ENCODE measurements at places on chromosomes 1 and 21. TPM values are rescaled to one million over a fixed set of nuclear protein-coding genes. Genes with fewer than 3 reads are reported as not detected.

Gene TFF1
- total RNA-seq, result not detected

Gene GIPC2
- total RNA-seq, result 0.15 TPM

Gene REN
- 0.29 TPM for total RNA-seq

Gene FMO3
- not detected for total RNA-seq

Gene PADI1
- total RNA-seq, result 0.18 TPM

Gene LMNA
- 767 TPM for total RNA-seq

Gene SHISA4
- 35.2 TPM for total RNA-seq

Gene SLC5A9
- total RNA-seq, result not detected

Gene SHE
- total RNA-seq, result 47.3 TPM

Gene CACHD1
- 8.2 TPM for total RNA-seq
